ENCODE measurements at places on chromosomes 12 and 14.

GRCh38 chr12:127416796-127417195, 850.2 kb upstream of the TMEM132C start:
- peak; percentile 1 for DNase-seq

- DNase-seq = no peak
These were observed 362.1 kb downstream of the GALC start for GRCh38 chr14:87630846-87631245.

DNA sequence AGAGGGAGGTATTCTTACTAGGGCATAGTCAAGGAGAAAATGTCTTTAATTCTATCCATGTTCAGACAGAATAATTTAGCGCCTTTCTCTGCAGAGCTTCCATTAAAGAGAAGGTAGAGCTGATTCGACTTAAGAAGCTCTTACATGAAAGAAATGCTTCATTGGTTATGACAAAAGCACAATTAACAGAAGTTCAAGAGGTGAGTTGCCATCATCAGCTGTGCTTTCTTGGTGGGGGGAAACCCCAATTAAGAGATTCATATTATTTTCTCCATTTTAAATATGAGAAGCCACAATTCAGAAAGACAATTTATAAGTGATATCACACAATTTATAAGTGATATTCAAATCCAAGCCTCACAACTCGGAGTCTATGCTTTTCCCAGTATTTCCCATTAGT, 27.8 kb downstream of the RPGRIP1 start:
- no peak for DNase-seq

- no peak for DNase-seq
These were observed 22.6 kb downstream of the SLC25A47 start for GRCh38 chr14:100345711-100346110.

DNA sequence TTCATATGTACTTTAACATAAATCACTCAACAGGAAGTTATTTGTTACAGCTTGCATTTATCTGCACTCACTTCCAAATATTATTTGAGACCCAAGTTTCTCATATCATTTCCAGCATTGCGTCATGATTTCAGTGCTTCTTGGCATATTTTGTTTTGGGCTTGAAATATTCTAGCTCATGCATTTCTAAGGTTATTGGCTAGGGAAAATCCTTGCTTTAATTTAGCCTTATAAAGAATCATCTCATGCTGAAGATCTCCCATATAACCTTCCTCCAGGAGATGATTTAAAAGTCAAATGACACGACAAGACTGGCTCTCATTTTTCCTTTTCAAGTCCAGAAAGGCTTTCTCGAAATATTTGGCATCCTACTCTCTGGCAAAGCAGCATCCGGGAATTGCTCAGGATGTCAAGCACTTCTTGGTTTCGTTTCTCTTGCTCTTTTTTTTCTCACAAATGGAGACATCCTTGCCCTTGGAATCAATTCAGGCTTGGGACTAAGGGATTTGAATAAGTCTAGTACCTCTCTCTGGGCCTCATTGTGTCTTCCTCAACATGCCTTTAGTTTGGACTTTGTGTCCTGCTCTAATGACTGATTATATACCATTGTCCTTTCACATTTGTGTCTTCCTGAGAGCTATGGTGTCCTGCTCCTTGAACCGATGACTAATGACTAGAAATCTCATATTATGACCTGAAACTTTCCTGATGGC, 295.0 kb downstream of the RMST start:
- DNase-seq = no peak

- DNase-seq = no peak
These were observed 2.2 kb downstream of the PRMT8 start for GRCh38 chr12:3493043-3493858.

DNA sequence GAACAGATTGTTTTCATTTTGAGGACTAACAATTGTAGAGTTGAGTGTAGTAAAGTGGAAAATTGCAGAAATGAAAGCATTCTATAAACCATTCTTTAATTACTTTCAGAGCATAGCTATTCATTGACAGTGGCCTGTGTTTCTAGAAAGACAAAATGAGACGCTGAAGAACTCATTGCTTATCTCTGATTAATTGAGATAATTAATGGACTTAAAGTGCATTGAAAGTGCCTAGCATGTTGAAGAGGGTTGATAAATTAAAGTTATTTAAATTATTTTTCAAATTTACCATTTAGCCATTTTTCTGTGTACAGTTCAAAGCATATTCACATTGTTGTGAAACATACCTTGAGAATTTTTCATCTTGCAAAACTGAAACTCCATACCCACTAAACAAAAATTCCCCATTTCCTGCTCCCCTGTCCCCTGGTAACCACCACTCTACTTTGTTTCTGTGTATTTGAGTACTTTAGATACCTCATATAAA, 57.4 kb downstream of the DAAM1 start:
- DNase-seq = no peak

- DNase-seq = no peak
These were observed 17.9 kb upstream of the NID2 start for GRCh38 chr14:52086711-52087110.

- no peak for DNase-seq
These were observed 7.8 kb downstream of the AKT1 start for GRCh38 chr14:104787736-104788135.

DNA sequence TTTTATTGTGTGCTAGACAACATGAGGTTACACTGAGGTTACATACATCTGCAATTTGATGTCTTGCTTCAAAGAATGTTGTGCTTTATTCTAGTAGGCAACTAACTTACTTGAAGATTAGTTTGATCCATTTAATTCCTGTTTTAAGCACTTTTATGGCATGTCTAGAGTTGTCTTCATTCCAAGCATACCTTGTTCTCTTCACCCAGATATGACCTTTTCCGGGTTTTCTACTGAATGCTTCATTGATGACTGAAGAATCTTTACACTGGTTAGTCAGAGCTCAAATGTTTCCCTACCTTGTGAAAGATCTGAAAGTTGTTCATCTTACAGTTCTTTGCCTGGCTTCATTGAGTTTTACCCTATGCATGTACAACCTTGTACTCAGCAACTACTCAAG, 274.0 kb upstream of the KITLG start:
- DNase-seq = no peak

GRCh38 chr14:24338843-24339242, 948 bp downstream of the RIPK3 start:
- DNase-seq = no peak

GRCh38 chr12:63795032-63795687, 15.5 kb downstream of the RXYLT1 start:
- DNase-seq = no peak

- no peak for DNase-seq
These were observed 43.6 kb upstream of the LHX5 start for GRCh38 chr12:113515082-113515856.

DNA sequence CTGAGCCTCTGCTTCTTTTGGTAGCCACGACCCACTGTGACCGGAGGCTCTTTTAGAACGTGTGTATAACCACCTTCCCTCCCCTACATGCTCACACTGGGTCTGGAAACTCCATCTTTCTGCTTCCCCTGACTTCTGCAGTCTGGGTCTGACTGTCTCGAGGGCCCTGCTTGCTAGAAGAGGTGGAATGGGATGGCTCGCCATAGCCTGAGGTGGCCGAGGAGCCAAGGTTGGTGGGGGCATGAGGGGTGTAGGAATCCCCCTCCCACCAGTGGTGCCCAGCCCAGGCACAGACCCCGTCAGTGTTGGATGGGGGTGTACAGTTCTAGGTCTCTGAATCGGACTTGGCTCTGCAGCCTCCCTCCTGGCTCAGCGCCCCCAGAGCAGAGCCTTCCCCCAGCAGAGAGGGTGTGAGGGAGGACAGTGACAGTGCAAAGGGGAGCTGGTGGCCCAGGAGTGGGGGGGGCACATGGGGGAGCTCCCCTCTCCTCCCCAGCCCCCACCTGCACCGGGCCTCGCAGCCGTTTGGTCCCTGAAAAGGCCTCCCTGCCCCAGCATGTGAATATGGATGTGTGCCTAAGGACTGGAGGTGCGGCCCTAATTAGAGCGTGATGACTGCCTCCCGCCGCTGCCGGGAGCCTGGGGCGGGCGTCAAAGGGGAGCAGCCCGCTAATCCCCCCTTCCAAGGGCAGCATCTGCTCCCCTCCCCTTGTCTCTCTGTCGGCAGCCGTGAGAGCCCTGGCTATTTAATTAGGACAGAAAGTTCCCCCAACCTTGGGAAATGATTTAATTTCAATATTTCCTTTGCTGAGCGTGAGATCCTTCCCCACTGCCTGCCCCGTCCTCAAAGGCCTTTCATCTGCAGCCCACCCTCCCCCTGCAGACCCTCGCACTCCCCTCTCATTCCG, 196.2 kb upstream of the C14orf180 start:
- no peak for DNase-seq

GRCh38 chr12:124613151-124613585, 45.8 kb upstream of the NCOR2 start:
- DNase-seq = no peak

DNA sequence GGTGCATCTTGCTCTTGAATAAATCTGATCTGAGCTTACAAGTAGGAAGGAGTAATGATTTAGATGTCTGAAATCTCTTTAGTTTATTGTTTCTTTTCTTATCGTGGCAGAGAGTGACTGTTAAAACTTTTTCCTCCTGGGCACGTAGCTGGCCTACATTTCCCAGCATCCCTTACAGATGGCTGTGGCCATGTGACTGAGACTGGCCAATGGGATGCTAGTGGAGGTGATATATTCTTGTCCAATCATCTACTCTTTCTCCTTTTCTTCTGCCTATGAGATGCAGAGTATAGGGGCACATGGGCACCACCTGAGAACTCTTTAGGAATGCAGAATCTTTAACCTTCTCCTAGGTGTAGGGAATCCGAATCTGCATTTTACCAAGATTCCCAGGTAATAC, 237.3 kb downstream of the RGS6 start:
- DNase-seq = no peak

DNA sequence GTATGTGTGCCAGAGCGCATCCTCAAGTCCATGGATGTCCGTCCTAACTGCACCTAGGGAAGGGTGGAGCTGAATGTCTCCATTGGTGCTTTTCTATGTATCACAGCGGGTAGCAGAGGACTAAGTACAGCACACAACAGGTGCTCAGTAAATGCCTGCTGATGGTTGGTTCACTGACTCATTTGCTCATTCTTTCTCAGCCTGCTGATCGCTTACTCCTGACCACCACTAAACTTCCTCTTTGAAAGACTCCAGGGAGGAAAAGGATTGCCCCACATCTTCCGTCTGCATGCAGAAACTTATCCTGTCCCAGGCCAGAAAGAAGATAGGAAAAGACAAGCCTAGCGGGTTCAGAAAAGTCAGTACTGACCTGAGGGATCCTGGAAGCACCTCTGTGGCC, 66.3 kb downstream of the B4GALNT3 start:
- no peak for DNase-seq

DNA sequence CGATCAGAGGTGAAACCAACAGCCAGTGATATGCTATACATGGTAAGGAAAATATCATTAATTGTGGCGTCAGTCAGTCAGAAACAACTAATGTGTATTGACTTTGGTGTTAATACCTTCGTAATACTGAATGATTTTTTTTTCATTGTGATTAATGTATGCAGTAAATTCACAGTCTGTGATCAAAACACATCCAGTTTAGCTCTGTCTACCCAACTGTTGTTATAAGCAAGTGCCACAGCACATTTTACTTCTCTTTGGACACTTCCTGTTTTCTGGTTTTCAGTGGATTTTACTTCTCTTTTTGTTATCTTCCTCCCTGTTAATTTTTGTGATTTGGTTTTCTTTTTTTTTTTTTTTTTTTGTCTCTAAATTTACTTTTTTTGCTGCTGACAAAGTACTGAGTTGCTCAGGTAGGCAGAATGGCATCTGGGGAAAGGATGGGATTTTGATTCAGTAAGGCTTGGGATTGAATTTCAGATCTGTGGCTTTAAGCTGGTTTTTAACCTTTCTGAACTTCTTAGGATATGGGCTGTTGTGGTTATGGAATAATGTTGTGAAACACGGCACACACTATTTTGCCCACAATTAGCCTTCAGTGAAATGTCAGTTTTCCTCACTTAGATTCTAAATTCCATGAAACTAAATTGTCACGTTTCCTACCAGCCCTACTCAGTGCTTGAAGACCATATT, 604 bp downstream of the GLIPR1 start:
- DNase-seq = no peak

GRCh38 chr12:82942991-82943401, 256.3 kb downstream of the TMTC2 start:
- no peak for DNase-seq

- DNase-seq = no peak
These were observed 9.8 kb upstream of the KRT73 start for GRCh38 chr12:52628111-52628507.

DNA sequence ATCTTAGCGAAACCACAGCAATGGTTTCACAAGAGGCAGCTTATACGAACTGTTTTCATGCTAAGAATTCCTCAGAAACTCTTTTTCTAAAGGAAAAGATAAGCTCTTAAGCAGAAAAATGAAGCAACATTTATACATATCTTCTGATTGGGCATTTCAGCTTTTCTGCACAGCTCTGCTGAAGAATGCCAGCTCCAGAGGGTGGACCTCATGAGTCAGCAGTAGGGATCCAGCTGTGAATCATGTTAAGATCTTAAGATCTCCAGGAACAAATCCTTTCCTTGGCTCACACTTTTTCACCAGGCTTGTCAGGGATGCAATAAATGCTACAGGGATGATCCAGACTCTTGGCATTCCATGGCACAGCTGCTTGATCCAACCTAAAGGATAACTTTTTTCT, 477.1 kb upstream of the CCDC196 start:
- DNase-seq = no peak

GRCh38 chr12:124745891-124746570, 117.6 kb downstream of the SCARB1 start:
- DNase-seq = no peak

DNA sequence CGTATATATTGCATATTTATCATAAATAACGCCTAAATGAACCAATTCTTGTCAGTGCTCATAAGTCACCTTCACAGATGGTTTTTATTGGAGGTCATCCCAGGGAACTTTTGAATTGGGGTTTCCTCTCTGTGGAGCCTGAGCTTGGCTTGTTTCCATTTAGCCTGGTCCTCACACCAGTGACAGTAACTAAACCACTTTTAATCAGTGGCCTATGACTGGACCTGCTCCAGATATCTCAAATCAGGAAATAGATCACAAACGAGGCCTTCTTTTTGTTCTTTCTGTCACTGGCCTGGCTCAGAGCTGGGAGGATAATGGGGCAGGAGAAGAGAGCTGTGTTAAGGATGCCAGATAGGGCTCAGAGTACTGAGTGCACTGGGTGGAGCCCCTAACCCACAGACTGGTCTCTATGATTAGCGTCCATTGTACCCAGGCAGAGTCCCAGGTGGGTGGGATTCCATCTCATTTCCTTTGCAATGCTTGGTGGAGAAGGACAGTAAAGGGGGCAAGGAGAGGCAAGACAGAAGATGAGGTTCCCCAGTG, 92.4 kb downstream of the NUAK1 start:
- DNase-seq = no peak

- no peak for DNase-seq
These were observed 136.0 kb upstream of the C14orf180 start for GRCh38 chr14:104443391-104444158.

DNA sequence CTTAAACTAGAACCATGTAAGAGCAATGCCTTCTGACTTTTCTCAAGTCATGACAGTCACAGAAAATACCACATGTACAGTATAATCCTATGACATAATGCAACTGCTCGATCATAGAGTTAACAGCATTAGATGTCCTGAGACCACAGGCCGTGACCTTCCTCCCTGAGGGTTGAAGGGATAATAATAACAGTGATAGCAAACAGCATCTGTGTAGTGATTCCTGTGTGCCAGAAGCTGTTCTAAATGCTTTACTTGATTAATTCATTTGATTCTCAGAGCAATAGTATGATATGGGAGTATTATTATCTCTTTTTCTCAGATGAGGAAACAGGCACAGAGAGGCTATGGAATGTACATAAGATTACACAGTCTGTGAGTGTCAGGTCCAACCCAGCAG, 53.2 kb downstream of the SLC35F4 start:
- no peak for DNase-seq
